ENCODE measurements at places on chromosomes 3 and 15. TPM values are rescaled to one million over a fixed set of nuclear protein-coding genes. Genes with fewer than 3 reads are reported as not detected.

SCN11A gene
- 0.02 TPM for total RNA-seq

KY gene
- total RNA-seq = 0.08 TPM

SERPINI2 gene
- not detected for total RNA-seq

VILL gene
- 0.32 TPM for total RNA-seq

CADM2 gene
- total RNA-seq = 0.11 TPM

LNP1 gene
- 0.67 TPM for total RNA-seq

CX3CR1 gene
- not detected for total RNA-seq

ARGFX gene
- total RNA-seq = not detected

FSIP1 gene
- total RNA-seq = 0.70 TPM

ALDH1L1 gene
- 0.76 TPM for total RNA-seq

RTP1 gene
- total RNA-seq = not detected

IL12A gene
- 1.1 TPM for total RNA-seq

C3orf22 gene
- not detected for total RNA-seq

TIMP4 gene
- total RNA-seq = 11.9 TPM

TP63 gene
- total RNA-seq = 0.27 TPM

IGF2BP2 gene
- 12.8 TPM for total RNA-seq

NOX5 gene
- 0.30 TPM for total RNA-seq

ITIH1 gene
- not detected for total RNA-seq

CCK gene
- 2.7 TPM for total RNA-seq

LYSMD2 gene
- 23.8 TPM for total RNA-seq

CCR3 gene
- total RNA-seq = not detected

BLM gene
- 15.2 TPM for total RNA-seq

C2CD4B gene
- 0.19 TPM for total RNA-seq

PODXL2 gene
- total RNA-seq = 11.3 TPM

ATP8B4 gene
- total RNA-seq = 0.79 TPM

PROS1 gene
- 13.3 TPM for total RNA-seq

SCN10A gene
- total RNA-seq = not detected

SMCO1 gene
- total RNA-seq = not detected

ACTRT3 gene
- 3.1 TPM for total RNA-seq

CADPS gene
- total RNA-seq = not detected
